Mammary epithelial cell (primary cell): ENCODE measurements at places on chromosomes 1 and 21. TPM values are rescaled to one million over a fixed set of nuclear protein-coding genes. Genes with fewer than 3 reads are reported as not detected.

DNA sequence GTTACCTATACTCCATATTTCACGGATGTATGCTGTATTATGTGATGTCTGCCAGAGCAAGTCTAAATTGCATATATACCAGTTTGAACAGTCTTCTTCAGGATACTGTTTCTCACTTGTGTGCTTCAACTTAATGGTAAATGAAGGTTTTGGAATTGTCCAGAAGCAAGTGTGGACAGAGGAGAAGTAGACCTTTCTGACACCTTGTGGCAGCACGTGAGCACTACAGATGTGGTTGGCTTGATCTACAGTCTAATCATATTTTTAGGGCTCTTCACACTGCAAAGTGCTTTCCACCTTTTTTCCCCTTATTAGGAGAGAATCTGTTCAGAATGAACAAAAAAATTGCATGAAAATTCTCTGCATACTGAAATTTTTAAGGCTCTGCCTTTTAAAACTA lies 10.9 kb downstream of the MORC3 start:
- DNase-seq: peak; percentile 36

DNA sequence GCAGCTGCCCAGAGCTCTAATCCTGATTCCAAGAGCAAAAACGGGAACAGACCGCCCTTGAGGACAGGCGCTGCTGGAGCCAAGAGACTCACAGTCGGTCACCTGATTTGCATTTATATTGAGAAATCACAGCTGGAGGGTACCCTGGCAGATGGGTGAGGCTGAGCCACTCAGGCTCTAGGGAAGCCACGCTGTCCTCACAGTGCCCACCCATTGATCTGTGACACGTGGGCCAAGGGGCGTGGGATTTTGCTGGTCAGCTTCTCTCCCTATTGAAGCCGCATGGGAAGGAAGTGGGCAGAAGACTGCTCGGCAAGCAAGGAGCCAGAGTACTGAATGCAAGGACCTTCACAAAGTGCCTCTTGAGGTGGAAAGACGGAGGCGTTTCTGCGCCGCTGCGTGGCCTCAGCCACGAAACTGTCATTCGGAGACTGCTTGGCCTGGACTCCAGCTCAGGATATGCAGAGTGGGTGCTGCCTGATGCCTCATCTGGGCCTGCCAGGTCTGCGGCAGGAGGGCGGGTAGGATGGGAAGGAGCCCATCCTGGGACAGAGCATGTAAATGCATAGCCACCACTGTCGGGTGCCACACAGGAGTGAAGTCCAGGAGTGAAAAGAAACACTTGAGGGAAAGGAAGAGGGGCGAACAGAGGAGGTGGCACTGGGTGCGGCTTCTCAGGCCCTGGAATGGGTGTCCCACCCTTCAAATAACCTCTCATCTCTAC lies 139.8 kb downstream of the PGBD5 start:
- DNase-seq: no peak

DNA sequence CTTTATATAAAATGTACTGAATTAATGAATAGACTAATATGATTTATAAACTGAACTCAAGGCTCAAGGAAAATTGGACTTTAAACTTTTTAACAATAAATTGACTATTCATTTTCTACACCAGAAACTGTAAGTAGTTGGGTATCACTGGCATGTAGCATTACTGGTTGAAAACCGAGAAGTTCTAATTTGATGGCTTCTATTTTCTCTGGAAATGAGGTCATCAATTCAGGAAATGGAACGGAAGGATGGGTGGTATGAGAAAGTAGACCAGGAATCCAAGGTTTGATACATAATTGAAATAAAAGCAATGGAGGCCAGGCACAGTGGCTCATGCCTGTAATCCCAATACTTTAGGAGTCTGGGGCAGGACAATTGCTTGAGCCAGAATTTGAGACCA lies 50.4 kb downstream of the RERE start:
- DNase-seq: no peak

GRCh38 chr1:240138867-240139266 lies 47.2 kb downstream of the FMN2 start:
- DNase-seq: no peak

The LCE2C gene
- polyA plus RNA-seq: not detected
